ENCODE measurements at places on chromosomes 1 and 21.

DNA sequence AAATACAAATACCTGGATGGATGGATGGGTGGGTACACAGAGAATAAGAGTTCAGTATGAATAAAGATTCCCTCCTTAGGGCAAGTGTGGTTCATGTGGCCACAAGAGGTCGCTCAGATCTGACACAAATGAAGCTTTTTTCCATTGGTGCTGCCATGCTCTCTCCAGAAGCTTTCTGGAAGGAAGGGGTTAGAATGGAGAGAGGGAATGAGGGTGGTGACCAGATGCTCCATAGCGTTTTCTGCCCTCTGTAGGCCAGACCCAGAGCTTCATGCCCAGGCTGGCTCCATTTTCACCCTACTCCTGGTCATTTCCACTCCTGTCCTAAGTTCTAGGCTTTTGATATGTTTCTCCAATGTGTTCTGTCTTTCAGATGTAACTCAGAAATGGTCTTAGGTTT is 3.3 kb upstream of the FCRL6 start:
- no peak for DNase-seq

GRCh38 chr1:217586586-217586985 is 44.3 kb downstream of the GPATCH2 start:
- no peak for DNase-seq

- no peak for DNase-seq
These were observed 1.3 kb upstream of the PCBP3 start for GRCh38 chr21:45642122-45642813.

GRCh38 chr1:61887076-61887867 is 145.0 kb downstream of the PATJ start:
- DNase-seq, result no peak

GRCh38 chr1:118116909-118117308 is 68.1 kb downstream of the SPAG17 start:
- no peak for DNase-seq

- no peak for DNase-seq
These were observed 30.7 kb upstream of the ACTRT2 start for GRCh38 chr1:2990376-2991115.

- no peak for DNase-seq
These were observed 6.9 kb upstream of the PRDM16 start for GRCh38 chr1:3061981-3062615.

DNA sequence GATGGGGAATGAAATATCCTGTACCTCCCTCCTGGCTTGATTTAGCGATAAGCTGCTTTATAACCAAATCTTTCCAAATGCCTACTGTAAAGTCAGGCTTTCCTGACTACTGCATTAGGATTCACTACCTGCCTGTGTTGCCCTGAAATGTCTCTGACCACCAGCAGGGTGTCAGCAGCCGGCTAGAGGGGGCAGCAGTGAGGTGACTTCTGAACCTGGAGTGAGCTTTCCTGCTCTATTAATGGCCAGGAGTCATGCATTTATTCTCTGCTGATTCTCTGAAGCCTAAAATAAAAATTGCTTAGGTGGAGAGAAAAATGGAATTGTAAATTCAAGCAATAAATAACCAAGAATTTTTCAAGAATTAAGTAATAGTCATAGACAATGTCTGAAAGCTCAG is 2.5 kb downstream of the BACE2 start:
- DNase-seq, result no peak

- DNase-seq, result no peak
These were observed 73.8 kb upstream of the SSX2IP start for GRCh38 chr1:84763912-84764680.

DNA sequence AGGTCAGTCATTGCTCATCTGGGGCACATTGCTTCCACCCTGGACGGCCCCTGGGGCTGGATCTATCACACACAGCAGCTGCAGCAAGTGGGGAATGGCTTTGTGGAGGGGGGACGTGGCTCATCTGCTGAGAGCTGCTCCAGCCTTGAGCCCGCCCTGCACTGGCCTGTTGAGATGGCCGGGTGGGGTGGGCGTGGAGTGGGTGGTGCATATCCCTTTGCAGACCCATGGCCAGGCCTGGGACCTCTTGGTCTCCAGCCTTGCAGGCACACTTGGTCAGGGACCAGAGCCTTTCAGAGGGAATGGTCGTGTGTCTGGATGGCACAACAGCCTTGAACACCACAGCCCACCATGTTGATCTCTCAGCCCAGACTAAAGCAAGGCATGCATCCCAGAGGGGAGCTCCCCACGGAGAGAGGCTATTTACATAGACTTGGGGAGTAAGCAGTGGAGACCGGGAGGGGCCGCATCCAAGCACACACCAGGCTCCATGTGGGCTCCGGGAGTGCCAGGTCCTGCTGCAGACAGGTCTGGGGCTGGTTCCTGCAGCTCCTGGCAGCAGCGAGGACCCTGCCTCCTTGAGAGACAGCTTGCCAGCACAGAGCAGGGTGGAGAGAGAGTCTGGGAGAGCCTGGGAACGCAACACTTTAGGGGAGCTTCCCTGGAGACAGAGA is 52.8 kb upstream of the SELENON start:
- DNase-seq, result no peak

- no peak for DNase-seq
These were observed 55.8 kb downstream of the COL18A1 start for GRCh38 chr21:45460611-45461368.

GRCh38 chr21:34609244-34609932 is 5.5 kb downstream of the RCAN1 start:
- DNase-seq, result no peak

DNA sequence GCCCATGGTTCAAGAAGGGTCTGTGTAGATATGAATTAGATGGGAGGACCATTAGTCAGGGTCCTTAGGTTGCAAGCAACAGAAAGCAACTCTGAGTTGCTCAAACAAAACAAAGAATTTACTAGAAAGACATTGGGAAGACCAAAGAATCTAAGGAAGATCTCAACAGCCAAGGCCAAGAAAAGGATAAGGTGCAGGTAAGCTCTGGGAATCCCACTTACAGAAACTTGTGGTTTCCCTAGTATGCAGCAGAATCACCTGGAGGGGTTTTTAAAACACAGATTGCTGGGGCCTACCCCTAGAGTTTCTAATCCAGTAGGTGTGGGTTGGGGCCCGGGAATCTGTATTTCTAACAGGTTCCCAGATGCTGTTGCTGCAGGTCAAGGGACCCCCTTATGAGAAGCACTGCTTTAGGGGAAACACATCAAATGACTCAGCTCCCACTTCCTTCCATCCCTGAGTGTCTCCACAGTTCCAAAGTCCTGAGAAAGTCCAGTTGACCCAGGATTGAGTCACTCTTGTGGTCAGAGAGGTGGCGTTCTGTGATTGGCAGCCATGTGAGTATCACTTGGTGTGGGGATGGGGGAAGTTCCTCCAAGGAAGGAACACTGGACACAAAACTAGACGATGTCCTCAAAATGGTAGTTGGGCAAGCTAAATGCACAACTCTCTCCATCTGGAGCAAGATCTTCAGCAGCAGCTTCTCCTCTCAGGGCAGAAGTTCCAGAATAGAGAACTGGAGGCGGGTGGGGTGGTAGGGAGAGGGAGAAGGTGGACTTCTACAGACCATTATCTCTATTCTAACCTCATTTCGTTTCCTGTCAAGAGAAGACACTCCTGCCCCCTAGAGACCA is 24.2 kb upstream of the EYA3 start:
- DNase-seq, result no peak

GRCh38 chr1:24899581-24900485 is 30.2 kb downstream of the RUNX3 start:
- DNase-seq, result no peak

- no peak for DNase-seq
These were observed 34.1 kb downstream of the RAP1A start for GRCh38 chr1:111653709-111654108.

DNA sequence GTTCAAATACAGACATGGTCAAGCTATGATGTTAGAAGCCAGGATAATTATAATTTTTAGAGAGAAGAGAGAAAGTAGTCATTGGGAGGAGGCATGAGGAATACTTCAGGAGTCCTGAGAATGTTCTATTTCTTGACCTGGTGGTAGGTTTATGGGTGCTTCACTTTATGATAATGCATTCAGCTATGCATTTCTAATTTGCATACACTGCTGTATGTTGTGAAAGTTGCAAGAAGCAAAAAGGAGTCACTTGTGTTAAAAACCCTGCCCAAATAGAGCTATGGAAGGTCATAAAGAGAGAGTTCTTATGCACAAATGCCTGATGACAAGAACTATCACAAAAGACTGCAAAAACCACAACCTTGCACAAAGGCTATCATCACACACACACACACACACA is 45.3 kb downstream of the APCS start:
- no peak for DNase-seq

- no peak for DNase-seq
These were observed 220.5 kb downstream of the KCNT2 start for GRCh38 chr1:196387766-196388165.

DNA sequence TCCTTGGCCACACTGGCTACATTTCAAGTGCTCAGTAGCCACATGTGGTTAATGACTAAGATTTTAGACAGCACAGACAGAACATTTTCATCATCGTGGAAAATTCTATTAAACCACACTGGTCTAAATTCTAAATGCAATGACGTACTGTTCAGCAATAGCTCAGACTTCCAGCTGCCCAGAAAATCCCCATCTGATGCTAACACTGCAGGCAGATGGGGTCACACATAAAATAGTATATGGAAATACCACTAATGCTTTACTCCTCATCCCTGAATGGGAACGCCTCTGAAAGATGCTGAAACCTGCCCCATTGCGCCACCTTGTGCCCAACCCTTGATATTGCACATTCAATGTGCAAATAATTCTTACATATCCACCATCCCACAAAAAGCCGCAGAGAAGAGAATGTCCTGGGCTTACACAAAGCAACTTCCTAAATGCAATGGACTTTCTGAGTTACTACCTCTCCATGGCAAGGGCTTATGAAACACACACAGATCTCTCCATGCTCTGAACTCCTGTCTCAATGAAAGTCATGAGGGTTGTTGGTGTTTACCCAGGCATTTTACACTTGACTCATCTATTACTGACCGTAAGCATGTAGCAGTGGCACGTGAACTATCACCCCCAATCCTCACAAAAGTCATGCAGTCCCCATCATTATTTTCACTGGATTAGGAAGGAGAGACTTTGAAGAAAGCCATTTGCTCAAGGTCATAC is 20.3 kb upstream of the SLC5A9 start:
- peak; percentile 10 for DNase-seq

GRCh38 chr1:2097386-2098300 is 47.4 kb downstream of the PRKCZ start:
- DNase-seq, result no peak

GRCh38 chr21:38945545-38946245 is 140.0 kb downstream of the ETS2 start:
- no peak for DNase-seq

DNA sequence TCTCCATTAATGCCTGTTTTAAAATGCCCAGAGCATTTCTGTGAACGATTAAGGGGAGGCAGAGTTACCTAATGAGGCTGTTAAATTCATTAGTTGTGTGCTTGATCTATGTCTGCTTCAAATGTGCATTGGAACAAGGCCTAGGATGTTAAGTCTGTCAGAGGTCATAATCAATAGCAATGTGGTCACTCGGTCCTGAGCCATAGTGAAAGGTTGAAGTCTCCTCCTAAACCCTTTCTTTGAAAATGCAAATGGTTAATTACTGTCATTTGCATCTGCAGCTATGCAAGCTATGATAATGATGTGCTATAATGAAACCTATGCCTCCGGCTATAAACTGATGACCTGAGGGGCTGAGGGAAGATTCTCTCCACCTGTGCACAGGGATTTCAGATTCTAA is 114.2 kb upstream of the NR5A2 start:
- no peak for DNase-seq

GRCh38 chr1:89608984-89609725 is 23.8 kb upstream of the LRRC8C start:
- DNase-seq, result no peak

- no peak for DNase-seq
These were observed 1.0 kb upstream of the ARID1A start for GRCh38 chr1:26694638-26695355.

DNA sequence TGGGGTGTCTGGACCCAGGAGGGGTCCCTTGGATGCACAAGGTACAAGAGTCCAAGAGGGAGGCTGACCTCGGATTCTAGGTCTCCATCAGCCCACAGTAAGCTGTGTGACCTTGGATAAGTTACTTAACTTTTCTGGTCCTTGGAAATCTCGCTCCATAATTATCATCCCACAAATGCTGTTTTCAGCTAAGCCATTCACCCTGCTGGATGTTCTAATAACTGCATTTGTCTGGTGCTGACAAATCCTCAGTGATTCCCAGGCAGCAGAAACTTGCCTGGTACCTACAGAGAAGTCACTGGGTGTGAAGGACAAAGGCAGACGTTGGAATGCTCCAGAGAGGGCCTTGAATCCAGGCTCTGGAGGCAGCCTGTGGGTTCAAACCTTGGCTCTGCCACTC is 89.7 kb downstream of the IGSF21 start:
- no peak for DNase-seq

- no peak for DNase-seq
These were observed 13.3 kb downstream of the ATF6 start for GRCh38 chr1:161779393-161779792.

DNA sequence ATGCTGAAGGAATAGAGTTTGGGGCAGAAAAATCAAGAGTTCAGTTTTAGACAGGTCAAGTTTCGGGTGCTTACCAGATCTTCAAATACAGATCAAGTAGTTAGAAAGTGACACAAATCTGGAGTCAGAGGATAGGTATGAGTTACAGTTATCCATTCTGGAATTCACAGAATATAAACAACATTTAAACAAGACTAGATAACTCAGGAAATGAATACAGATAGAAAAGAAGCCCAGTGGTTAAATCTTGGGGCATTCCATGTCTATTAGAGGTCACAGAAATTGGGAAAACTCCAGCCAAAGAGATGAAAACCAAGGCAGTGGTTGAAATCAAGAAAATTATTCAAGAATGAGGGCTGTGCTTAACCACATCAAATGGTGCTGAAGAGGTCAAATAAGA is 187.0 kb upstream of the HP1BP3 start:
- DNase-seq, result no peak

- no peak for DNase-seq
These were observed 1077.4 kb upstream of the ADGRL4 start for GRCh38 chr1:80083892-80084291.
